ENCODE measurements at places on chromosomes 12 and 14.

DNA sequence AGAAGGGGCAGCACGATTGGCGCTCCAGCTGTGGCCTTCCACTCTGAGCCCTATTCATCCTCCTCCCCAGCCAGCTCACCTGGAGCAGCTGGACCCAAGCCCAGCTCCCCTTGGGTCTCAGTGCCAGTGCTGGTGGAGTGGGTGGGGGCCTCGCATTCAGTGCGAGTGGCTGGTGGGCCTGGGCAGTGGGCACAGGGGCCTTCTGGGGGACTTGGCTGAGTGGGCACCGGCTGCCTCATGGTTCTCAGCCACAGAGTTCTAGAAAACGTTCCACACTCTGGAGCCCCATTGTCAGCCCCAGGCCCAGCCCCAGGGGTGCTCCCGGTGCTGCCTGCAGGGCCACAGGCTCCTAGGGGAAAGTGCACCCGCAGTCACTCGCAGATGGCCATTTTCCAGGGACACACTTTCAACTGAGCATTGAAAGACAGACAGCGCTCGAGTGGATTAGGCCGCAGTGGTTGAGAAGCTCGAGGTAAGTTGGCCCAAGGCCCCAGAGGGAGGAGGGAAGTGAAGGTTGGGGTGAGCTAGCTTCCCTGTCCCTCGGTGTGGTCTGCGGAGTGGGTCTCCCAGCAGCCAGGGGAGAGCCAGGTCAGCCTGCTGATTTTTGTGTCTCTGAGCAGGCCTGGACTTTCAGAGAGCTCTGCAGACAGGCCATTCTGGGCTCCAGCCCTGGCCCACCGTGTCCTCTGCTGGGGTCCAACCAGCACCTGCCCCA is 3.8 kb downstream of the CLBA1 start:
- DNase-seq = no peak

GRCh38 chr12:76252031-76252430 is 96.2 kb downstream of the BBS10 start:
- no peak for DNase-seq

DNA sequence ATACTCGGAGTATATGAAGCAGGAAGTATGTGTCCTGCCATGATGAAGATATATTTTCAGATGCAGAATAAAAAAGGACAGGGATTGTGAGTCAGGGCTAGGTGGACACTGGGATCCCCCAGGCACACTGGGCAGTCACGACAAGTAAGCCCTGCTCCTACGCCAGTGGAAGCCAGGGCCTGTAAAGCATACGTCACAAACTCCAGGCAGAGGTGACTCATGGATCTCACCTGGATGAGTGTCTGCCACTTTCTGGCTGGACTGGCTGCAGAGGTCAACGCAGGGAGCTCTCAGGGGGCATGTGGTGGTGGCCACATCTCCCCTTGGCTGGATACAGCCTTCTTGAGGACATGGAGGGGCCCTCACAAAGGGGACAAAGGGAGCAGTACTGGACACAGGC is 262.3 kb downstream of the GLT1D1 start:
- no peak for DNase-seq

- DNase-seq = no peak
Measured at GRCh38 chr12:107779077-107779831, 4.8 kb downstream of the ASCL4 start.

- DNase-seq = no peak
Measured at GRCh38 chr12:131642101-131642540, 68.8 kb upstream of the SFSWAP start.
